ENCODE measurements at places on chromosomes 3 and 15.

GRCh38 chr3:56806407-56806806 lies 4.7 kb upstream of the ARHGEF3 start:
- DNase-seq: no peak

- DNase-seq: no peak
Observed at GRCh38 chr3:2652386-2652785, 457.8 kb downstream of the IL5RA start.

GRCh38 chr15:85495096-85495495 lies 114.7 kb downstream of the AKAP13 start:
- DNase-seq: no peak

DNA sequence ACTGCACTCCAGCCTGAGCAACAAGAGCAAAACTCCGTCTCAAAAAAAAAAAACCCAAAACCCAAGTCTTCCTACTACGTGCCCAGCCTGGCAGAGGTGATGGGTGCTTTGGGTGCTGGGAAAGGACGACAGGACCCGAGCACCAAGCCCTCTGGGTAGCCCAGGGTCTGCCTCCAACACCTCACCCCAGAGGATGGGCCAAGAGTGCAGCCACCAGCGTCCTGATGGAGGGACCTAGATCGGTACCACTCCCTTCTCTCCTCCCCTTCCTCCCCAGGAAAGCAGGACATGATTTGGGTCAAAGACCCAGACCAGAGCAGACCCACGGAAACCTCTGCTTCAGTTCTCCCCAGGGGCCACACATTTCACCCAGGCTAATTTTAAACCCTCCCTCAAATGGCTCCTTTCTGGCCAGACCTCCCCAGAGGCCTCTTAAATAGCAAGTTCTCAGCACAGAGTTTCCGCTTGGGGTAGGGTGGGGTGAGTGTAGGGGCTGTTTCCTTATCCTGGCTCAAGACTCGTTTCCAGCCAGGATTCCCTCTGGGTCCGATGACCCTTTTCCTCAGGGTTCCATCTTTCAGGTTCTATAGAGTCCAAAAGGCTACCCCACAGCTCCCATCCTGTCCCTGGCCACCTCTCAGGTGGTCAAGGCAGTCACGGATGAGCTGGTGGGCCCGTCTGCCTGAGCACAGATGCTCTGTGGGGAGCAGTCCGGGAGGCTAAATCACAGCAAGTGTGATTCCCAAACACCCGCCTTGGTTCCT lies 20.5 kb downstream of the RBPMS2 start:
- DNase-seq: no peak

DNA sequence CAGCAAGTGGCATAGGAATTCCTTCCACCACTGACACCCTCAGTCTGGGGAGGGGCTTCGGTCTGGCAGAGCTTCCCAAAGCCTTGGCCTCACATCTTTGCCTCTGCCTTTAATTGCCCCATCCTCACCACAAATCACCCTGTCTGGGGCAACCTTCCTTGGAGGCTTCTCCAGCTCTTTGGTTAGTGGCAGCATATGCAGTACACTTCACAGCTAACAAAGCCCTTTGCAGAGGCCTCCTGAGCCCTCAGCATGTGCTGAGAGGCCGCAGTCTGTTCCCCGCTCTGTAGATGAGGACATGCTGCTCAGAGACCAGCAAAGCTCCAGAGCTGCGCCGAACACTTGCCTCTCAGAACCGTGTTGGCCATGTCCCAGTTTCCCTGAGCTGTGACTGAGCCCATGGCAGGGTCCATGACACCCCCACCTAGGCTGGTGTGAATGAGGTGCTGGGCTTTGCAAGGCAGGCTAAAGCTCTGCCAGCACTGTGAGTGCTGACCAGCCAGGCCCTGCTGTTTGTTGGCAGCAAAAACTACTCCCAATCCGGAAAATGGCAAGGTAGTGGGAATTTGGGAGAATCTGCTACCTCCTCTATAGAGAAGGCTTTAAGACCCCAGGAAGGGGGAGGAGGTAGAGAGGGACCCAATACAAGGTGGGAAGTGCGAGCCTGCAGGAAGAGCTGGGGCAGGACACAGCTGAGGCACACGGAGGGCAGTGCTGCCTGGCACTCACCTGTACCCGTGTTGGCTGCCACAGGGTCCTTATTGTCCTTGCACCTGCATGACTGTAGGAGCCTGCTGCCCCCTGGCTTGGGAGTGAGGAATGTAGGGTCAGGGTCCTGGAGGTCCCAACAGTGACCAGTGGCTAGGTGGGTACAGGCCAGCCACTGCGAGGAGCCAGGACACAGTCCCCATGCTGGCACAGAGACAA lies 8.4 kb upstream of the KLF15 start:
- no peak for DNase-seq

- DNase-seq: no peak
Observed at GRCh38 chr3:15453501-15453900, 26.1 kb downstream of the EAF1 start.

Data from epithelial cell of prostate (primary cell).